ENCODE measurements at places on chromosomes 3 and 15.
A peak's percentile ranks its signal among the peaks of the same experiment; 100 is the strongest.

- DNase-seq, result no peak
Observed at GRCh38 chr3:129018751-129019150, 17.6 kb downstream of the EFCC1 start.

DNA sequence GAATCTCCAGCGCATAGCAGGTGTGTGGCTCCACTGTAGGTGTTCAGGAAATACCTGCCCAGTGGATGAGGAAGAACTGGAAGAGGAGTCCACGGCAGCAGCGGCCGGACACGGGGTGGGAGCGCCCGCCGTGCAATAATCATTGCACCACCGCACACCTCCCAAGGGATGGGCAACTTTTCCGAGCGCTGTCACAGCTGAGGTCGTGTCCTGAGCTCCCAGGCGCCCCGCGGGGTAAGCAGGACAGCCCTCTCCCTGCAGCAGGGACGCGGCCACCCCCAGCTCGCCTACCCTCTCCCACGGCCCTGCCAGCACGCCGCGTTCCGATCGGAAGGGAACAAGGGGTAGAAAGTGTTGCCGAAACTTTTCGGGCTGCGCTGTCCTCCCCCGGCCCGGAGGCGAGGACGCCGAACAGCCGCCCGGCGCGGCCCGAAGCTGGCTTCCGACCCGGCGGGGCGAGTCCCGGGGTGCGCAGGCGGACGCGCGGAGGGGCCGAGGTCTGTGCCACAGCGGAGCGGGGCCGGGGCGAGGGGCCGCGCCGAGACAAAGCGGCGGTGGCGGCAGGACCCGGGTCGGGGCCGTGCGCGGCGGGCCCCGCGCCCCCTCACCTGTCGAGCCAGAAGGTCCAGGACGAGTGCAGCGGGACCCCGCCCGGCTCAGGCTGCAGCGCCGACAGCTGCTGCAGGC is 475 bp downstream of the EIF4E3 start:
- DNase-seq, result peak; percentile 24

DNA sequence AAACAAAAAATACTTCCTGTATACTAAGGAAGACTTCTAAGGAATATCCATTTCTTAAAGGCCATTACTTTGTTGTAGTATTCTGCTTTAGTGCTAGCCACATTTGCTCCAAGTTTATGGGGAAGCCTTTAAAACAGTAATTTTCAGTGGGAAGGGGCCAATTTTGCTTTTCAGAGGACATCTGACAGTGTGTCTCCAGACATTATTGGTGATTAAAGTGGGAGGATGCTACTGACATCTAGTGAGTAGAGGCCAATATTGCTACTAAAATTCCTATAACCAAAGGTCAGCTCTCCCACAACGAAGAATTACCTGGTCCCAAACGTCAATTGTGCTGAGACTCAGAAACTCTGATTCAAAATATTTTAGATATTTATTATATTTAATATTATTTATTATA is 24.8 kb downstream of the SLC28A2 start:
- DNase-seq, result no peak

DNA sequence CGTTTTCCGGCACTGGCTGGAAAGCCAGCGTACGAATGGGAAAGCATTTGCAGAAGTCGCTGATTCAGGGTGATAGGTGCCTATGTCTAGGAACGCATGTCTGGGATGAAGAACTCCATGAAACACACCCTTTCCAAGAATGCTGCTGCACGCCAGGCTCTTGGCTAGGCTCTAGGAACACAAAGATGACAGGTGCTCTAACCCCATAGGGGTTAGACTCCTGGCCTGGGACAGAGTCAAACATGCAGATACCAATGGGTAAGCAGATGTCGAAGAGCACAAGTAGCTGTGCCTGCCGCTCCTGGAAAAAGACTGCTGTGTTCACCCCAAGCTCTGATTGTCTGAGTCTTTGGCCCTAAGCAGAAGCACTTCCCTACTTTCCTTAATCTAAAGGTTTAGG is 180.9 kb upstream of the UBE3A start:
- DNase-seq, result no peak

DNA sequence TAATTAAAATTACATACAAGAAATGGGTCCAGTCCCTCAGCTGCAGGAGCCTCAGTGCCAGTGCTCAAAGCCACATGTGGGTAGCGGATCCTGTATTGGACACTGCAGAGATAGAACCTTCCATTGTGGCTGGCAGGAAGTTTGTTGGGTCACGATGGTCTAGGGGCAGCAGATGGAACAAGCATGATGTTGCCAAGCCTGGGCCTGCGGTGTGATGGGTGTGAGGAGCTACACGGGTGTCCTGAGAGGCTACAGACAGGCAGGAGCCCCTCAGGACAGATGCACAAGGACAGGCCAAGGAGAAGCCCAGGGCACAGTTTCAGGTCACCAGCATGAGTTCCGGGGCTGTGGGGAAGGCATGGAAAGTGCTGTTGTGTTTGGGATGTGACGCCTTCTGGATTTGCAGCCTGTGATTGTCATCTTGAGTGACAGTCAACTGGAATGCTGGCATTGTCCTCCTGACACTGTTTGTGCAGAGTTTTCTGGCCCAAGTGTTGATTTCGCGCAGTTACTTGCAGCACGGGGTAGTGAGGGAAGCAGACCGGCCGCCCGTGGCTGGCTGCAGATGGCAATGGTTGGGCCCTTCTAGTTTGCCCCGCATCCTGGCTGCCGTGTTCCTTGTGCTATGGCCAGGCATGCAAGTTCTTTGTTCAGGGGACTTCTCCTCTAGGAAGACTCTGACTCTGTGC is 177.1 kb downstream of the NSMCE3 start:
- DNase-seq, result no peak

DNA sequence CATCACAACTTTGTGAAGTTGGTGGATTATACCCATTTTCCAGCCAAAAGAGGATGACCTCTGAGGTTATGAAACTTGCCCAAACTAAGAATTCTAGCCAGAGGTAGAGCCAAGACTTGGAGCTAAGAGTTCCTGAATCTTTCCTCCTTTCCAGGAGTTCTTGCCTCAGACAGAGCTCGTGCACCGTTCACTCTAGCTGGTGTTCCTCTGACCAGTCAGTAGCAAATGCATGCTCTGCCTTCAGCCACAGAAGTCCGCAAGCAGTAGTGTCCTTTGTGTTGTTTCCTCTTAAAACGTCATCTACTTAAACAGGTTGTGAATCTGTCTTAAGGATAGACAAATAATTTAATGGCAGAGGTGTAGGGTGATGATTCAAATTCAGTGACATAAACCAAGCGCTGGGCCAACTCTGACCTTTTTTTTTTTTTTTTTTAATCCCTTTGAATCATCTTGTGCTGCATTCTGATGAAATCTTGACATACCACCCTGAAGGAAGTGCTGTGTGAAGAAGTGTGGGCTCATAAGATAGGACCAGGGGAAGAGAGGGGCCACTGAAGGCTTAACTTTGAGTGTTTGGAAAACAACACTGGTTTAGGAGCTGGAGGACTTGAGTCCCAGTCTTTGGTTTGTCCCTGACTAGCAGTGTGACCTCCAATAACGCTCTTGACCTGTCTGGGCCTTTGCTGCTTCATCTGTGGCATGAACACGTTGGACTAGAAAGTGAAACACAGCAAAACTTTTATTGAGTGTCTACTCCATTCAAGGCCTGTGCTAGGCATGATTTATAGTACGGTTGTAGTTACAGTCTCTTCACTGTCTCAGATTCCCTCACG is 53.4 kb downstream of the ITPR1 start:
- no peak for DNase-seq

DNA sequence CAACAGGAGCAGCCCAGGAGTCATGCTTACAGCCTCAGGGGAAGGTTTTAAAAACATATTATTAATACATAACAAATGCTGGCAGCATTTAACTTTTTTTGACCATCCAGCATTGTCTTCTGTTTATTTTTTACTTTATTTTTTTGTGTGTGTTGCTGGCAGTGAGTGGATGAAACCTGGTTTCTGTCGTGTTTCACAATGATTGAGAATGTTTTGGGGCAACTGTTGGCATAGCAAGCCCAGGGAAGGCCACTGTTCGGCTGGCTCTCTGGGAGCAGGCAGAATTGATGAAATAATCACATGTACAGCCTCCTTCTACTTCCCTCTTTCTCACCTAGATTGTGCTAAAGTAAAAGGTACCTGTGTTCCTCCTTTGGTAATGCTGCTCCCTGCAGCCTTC is 190.2 kb downstream of the NR1D2 start:
- no peak for DNase-seq

- DNase-seq, result no peak
Observed at GRCh38 chr3:99503350-99503749, 135.0 kb upstream of the COL8A1 start.

GRCh38 chr3:192914848-192915247 is 2.8 kb downstream of the MB21D2 start:
- DNase-seq, result no peak

- DNase-seq, result no peak
Observed at GRCh38 chr15:45183511-45183910, 4.3 kb downstream of the SHF start.

DNA sequence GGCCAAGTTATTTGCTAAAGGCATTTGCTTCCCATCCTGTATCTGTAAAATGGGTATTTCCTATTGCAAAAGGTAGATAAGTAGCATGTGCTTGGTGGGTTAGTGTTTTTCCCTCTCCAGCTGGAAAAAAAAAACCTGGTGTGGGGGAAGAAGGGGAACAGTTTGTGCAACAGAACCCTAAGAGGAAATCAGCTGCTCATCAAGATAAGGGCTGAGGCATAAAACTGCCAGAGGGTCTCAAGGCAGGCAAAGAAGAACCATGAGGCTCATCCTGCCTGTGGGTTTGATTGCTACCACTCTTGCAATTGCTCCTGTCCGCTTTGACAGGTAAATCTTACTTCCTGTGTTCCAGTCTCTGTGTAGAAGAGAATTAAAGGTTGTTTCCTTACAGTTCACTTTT is at the start of gene CPA3:
CPA3 (plus strand) TSS at position 248 of the 400 bp plus-strand sequence; CDS start at position 260, 12 bp downstream.
- DNase-seq, result no peak

- DNase-seq, result no peak
Observed at GRCh38 chr15:67119238-67119846, 53.9 kb downstream of the SMAD3 start.

GRCh38 chr15:90709278-90709677 is 7.9 kb upstream of the BLM start:
- no peak for DNase-seq

GRCh38 chr3:53498806-53499641 is 4.6 kb downstream of the CACNA1D start:
- peak; percentile 46 for DNase-seq

DNA sequence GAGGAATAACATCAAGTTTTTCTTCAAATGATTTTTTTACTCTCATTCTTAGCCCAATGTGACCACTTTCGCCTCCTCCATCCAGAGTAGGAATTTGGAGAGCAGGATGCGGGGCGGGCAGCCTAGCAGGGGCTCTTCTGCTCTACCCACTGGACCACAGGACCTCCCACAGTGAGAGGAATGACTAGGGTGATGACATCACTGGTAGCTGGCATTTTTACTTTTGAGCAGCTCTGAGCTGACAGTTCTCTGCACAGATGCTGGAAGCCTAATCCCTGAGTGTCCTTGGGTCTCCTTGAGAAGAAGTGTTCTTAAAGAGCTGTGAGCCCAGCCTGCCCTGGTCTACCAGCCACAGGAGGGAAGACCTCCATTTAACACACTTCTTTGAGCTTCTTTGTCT is 1.4 kb upstream of the HCN4 start:
- no peak for DNase-seq

- DNase-seq, result no peak
Observed at GRCh38 chr3:47841786-47842349, 38.9 kb downstream of the DHX30 start.

GRCh38 chr3:32630266-32630665 is 54.7 kb upstream of the CNOT10 start:
- DNase-seq, result peak; percentile 38

Data from HuH-7 (cell line).